ENCODE measurements at places on chromosomes 1 and 21. TPM values are rescaled to one million over a fixed set of nuclear protein-coding genes. Genes with fewer than 3 reads are reported as not detected.

Gene OR2T29
- total RNA-seq, result not detected

Gene TSPAN2
- total RNA-seq, result 14.2 TPM

Gene RHBDL2
- not detected for total RNA-seq

Gene VCAM1
- total RNA-seq, result 33.6 TPM

GRCh38 chr1:55037733-55038551 is 1.4 kb upstream of the PCSK9 start:
- no peak for DNase-seq

- DNase-seq, result no peak
These were observed 151.7 kb downstream of the NR5A2 start for GRCh38 chr1:200179126-200179780.

DNA sequence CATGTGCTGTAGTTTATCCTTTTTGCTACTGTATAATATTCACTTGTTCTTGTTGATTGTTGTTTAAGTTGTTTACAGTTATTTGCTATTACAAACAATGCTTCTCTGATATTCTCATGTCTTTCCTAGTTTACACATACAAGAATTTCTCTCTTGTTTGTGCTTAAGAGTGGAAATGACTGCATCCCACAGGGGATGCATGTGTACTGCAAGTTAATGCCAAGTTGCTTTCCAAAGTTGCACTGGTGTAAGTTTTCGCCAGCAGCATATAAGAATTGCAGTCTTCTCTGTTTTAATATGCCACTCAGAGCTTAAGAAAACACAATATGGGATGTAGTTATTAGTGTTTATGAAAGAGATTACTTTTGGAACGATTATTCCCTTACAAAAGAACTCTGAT is 97.7 kb downstream of the NEK7 start:
- DNase-seq, result no peak

GRCh38 chr1:41436281-41437010 is 48.0 kb downstream of the EDN2 start:
- DNase-seq, result no peak

- no peak for DNase-seq
These were observed 58.7 kb downstream of the RABGAP1L start for GRCh38 chr1:174217787-174218574.

- DNase-seq, result no peak
These were observed 588 bp downstream of the FLVCR1 start for GRCh38 chr1:212858461-212859265.

GRCh38 chr1:156443286-156443685 is 57.3 kb downstream of the MEF2D start:
- no peak for DNase-seq
